ENCODE measurements at places on chromosomes 1 and 21. TPM values are rescaled to one million over a fixed set of nuclear protein-coding genes. Genes with fewer than 3 reads are reported as not detected.

KRTAP12-2 gene
- total RNA-seq, result not detected

ITLN2 gene
- 6.4 TPM for total RNA-seq

SYF2 gene
- total RNA-seq, result 33.9 TPM

DIO1 gene
- not detected for total RNA-seq

KRTAP23-1 gene
- not detected for total RNA-seq

ASAP3 gene
- 43.1 TPM for total RNA-seq

GJB3 gene
- 0.55 TPM for total RNA-seq

SELL gene
- total RNA-seq, result 0.87 TPM

RNU1-4 gene
- total RNA-seq, result under 0.01 TPM

SPEN gene
- total RNA-seq, result 60.6 TPM

TMEM54 gene
- total RNA-seq, result 18.7 TPM

DNA sequence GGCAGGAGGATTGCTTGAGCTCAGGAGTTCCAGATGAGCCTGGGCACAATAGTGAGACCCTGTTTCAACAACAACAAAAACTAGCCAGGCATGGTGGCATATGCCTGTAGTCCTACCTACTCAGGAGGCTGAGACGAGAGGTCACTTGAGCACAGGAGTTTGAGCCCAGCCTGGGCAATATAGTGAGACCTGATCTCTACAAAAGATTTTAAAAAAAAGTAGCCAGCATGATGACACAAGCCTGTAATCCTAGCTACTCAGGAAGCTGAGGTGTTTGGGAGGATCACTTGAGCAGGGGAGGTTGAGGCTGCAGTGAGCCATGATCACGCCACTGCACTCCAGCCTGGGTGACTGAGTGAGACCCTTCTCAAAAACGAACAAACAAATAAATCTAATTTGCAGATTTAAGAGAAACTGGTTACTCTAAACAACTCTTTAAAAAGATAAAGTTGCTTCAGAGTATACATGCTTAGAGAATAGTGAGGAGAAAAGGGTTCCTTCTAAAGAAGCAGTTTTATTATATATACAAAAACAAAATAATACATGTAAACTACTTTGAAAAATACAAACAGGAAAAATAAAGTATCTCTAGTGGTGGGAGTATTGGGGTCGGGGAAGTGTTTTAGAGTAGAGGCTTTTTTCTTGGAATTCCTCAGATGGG lies 88.4 kb downstream of the ADCY10 start:
- H3K36me3 ChIP-seq, result no peaks in the 10 kb centered on the region
- DNase-seq, result no peak
- H3K27me3 ChIP-seq, result no peaks in the 10 kb centered on the region
- no peak overlapping the region for H3K4me3 ChIP-seq
- no peaks in the 10 kb centered on the region for H3K4me1 ChIP-seq

- no peaks in the 10 kb centered on the region for H3K36me3 ChIP-seq
- H3K4me3 ChIP-seq, result no peak overlapping the region
- no peak for DNase-seq
- H3K27me3 ChIP-seq, result no peaks in the 10 kb centered on the region
These were observed 35.8 kb downstream of the UBASH3A start for GRCh38 chr21:42439284-42440186.

DNA sequence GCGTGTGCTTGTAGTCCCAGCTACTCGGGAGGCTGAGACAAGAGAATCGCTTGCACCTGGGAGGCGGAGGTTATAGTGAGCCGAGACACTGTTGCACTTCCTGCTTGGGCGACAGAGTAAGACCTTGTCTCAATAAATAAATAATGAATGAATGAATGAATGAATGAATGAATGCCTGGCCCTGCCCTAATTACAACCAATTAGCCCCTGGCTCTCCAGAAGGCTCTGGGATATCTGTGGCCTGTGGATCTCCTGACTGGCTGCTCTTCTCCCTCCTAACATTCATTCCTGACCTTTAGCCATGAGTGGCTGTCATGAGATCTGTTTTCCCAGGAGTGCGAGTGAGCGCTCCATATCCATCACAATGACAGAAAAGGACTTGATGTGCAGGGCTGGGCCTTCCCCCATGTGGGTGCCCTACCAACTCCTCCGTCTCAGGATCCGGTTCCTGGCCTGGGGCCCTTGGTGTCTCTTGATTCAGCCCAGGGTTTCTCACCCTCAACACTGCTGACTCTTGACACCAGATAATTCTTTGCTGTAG lies 243.6 kb upstream of the TMEM51 start:
- no peaks in the 10 kb centered on the region for H3K27me3 ChIP-seq
- H3K27ac ChIP-seq, result no peak overlapping the region
- H3K36me3 ChIP-seq, result no peaks in the 10 kb centered on the region
- peaks cover 20% of the 10 kb centered on the region for H3K4me1 ChIP-seq
- DNase-seq, result no peak
- no peak overlapping the region for H3K4me3 ChIP-seq

- H3K27ac ChIP-seq, result no peak overlapping the region
- no peak for DNase-seq
- peak overlapping the region; percentile 45 for H3K4me3 ChIP-seq
- no peaks in the 10 kb centered on the region for H3K4me1 ChIP-seq
These were observed 11.7 kb downstream of the OR2AJ1 start for GRCh38 chr1:247936415-247936814.

DNA sequence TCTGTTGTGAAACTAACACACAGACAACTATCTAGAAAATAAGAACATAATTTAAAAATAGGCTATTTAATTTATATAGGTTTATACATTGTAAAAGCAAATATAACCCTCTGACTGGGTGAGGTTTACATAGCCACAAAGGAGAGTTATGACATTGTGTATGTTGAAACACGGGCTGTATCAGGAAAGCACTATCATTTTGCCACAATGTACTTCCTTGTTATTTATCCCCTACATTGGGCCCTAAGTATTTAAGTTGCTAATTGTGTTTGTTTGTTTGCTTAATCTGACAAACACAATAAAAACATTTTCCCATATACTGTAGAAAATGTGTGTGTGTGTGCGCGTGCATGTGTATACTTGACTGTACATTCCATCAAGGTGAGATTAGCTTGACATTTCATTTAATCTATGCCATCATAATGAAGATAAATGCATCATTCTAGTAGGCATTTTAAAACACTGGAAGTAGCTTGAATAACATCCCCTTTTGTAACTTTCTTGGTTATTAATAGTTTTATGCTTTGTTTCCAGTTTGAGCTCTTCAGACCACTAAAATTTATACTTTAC lies 72.1 kb downstream of the RGS13 start:
- H3K4me3 ChIP-seq, result no peak overlapping the region
- peak overlapping the region; percentile 11 for H3K27ac ChIP-seq
- no peaks in the 10 kb centered on the region for H3K27me3 ChIP-seq

- no peak overlapping the region for H3K4me3 ChIP-seq
- H3K36me3 ChIP-seq, result no peaks in the 10 kb centered on the region
- peaks cover 7% of the 10 kb centered on the region for H3K4me1 ChIP-seq
- DNase-seq, result no peak
These were observed 5.1 kb upstream of the PARK7 start for GRCh38 chr1:7956218-7957032.

DNA sequence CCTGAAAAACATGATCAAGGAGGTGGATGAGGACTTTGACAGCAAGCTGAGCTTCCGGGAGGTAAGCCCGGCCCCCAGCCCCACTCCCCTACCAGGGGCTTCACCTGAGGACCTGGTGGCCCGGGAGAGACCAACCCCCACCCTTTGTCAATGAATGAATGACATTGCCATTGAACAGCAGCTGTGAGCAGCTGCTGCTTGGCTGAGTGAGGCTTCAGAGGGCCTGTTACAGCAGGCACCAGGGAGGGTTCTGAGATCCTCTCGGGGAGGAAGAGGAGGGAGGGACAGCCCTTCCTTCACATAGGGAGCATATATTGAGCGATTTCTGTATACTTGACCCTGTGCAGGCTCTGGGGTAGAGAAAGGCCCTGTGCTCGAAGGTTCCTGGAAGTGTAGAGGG lies 12.3 kb upstream of the CTRC start:
- peaks cover 46% of the 10 kb centered on the region for H3K4me1 ChIP-seq
- no peak for DNase-seq
- no peaks in the 10 kb centered on the region for H3K36me3 ChIP-seq
- H3K27ac ChIP-seq, result peak overlapping the region; percentile 41
- H3K27me3 ChIP-seq, result no peaks in the 10 kb centered on the region

- no peak overlapping the region for H3K27ac ChIP-seq
- no peaks in the 10 kb centered on the region for H3K27me3 ChIP-seq
- no peaks in the 10 kb centered on the region for H3K36me3 ChIP-seq
- peaks cover 7% of the 10 kb centered on the region for H3K4me1 ChIP-seq
These were observed 20.1 kb downstream of the CASZ1 start for GRCh38 chr1:10776190-10776905.

GRCh38 chr21:20875742-20876141 lies 122.5 kb upstream of the NCAM2 start:
- H3K4me3 ChIP-seq, result no peak overlapping the region
- no peaks in the 10 kb centered on the region for H3K36me3 ChIP-seq
- no peaks in the 10 kb centered on the region for H3K4me1 ChIP-seq
- no peak for DNase-seq

- no peak for DNase-seq
- no peaks in the 10 kb centered on the region for H3K27me3 ChIP-seq
- H3K4me1 ChIP-seq, result no peaks in the 10 kb centered on the region
- no peak overlapping the region for H3K4me3 ChIP-seq
- no peaks in the 10 kb centered on the region for H3K36me3 ChIP-seq
These were observed 244.5 kb downstream of the GPR52 start for GRCh38 chr1:174692313-174692712.

GRCh38 chr1:33460947-33461629 lies 11.4 kb upstream of the ZSCAN20 start:
- H3K4me1 ChIP-seq, result no peaks in the 10 kb centered on the region
- H3K27ac ChIP-seq, result peak overlapping the region; percentile 8
- H3K36me3 ChIP-seq, result no peaks in the 10 kb centered on the region

DNA sequence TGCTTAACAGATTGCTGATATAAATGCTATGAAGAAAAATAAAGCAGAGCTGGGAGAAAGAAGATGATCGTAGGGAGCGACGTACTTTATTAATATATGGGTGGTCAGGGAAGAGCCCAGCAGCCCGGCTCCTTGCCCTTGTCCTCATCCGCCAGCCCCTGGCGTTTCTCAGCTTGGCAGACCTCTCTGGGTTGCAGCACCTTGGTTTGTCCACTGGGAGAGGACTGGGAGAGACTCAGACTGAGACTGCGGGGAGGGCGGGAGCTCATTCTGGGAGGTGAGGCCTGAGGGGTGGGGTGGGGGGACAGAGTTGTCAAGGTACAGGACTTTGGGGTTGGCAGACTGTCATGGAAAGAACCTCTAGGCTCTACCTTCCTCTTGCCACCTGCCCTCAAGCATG lies 3.3 kb upstream of the S100A3 start:
- no peak for DNase-seq
- no peaks in the 10 kb centered on the region for H3K27me3 ChIP-seq
- H3K4me1 ChIP-seq, result peaks cover 20% of the 10 kb centered on the region
- no peak overlapping the region for H3K4me3 ChIP-seq
- no peaks in the 10 kb centered on the region for H3K36me3 ChIP-seq

DNA sequence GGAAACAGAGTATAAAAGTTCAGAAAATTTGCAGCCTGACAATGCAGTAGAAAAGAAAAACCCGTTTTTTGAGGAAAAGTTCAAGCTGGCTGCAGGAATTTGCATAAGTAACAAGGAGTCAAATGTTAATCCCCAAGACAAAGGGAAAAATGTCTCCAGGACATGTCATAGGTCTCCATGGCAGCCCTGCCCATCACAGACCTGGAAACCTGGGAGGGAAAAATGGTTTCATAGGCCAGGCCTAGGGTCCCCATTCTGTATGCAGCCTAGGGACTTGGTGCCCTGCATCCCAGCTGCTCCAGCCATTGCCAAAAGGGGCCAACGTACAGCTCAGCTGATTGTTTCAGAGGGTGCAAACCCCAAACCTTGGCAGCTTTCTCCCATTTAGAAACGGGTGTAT lies 3.6 kb upstream of the KCNT2 start:
- no peaks in the 10 kb centered on the region for H3K27me3 ChIP-seq
- no peaks in the 10 kb centered on the region for H3K36me3 ChIP-seq
- no peaks in the 10 kb centered on the region for H3K4me1 ChIP-seq
- no peak overlapping the region for H3K27ac ChIP-seq
- no peak overlapping the region for H3K4me3 ChIP-seq

DNA sequence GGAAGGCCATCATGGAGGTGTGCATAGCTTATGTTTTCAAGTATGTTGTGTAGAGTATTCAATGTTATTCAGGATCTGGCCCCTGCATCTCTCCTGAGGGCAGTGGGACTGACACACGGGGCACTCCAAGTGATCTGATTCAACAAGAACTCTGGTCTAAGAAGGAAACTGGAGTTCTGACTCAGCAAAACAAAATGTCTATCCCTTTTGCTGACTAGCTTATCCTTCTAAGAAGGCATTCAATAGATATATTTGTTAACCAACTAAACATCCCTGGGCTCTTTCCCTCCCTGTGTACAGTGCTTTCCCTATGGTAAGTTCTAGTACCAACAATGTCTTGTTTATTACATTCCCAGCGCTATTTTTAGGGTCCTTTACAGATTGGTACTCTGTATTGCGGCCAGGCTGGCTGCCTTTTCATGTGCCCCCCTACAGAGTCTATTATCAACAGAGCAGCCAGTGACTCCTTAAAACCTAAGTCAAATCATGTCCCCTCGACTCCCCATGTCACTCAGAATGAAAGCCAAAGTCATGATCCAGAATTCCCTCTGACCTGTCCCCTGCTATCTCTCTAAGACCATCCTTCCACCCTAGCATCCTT lies 304.9 kb downstream of the KCNH1 start:
- no peaks in the 10 kb centered on the region for H3K36me3 ChIP-seq
- no peak for DNase-seq
- H3K4me3 ChIP-seq, result no peak overlapping the region

GRCh38 chr1:12654004-12654567 lies 10.2 kb downstream of the AADACL4 start:
- no peak for DNase-seq
- H3K4me3 ChIP-seq, result no peak overlapping the region
- H3K36me3 ChIP-seq, result no peaks in the 10 kb centered on the region

DNA sequence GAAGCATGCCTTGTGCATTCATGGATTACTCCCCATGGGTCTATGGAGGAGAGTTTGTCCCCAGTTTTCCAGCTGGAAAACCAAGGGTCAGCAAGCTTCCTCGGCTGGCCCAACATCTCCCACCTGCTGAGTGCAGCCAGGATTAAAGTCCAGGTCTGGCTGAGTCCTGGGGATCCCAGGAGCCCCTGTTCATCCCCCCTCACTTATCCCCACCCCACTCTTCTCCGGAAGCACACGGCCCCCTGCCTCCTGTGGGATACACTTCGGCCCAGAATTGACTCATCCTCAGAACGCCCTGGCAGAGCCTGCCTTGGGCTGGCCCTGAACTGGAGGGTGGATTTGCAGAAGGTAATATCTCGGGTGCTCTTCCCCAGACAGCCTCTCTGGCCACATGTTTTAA lies 276.1 kb downstream of the NPHP4 start:
- no peaks in the 10 kb centered on the region for H3K27me3 ChIP-seq
- H3K36me3 ChIP-seq, result no peaks in the 10 kb centered on the region
- H3K27ac ChIP-seq, result no peak overlapping the region
- no peak overlapping the region for H3K4me3 ChIP-seq
